ENCODE measurements at places on chromosomes 3 and 15.

DNA sequence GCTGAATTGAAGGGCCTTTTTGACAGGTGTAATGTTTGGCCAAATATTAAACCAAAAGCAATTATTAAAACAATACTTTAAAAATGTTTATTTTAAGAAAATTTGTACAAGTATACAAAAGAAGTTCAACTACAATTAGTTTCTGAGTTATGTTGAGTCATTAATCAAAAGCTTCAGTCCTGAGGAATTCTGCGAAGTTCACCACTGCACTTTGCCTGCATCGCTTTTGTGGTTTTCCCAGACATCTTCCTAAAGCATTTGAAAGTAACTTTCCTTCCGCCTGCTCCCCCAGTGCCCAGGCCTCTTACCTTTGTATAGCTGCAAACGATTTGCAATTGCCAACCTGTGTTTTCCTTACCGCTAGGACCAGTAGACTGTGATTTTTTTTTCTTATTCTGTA, 69.5 kb downstream of the KCNAB1 start:
- no peak for DNase-seq

GRCh38 chr15:80099241-80099640, 39.8 kb downstream of the ZFAND6 start:
- DNase-seq, result no peak

DNA sequence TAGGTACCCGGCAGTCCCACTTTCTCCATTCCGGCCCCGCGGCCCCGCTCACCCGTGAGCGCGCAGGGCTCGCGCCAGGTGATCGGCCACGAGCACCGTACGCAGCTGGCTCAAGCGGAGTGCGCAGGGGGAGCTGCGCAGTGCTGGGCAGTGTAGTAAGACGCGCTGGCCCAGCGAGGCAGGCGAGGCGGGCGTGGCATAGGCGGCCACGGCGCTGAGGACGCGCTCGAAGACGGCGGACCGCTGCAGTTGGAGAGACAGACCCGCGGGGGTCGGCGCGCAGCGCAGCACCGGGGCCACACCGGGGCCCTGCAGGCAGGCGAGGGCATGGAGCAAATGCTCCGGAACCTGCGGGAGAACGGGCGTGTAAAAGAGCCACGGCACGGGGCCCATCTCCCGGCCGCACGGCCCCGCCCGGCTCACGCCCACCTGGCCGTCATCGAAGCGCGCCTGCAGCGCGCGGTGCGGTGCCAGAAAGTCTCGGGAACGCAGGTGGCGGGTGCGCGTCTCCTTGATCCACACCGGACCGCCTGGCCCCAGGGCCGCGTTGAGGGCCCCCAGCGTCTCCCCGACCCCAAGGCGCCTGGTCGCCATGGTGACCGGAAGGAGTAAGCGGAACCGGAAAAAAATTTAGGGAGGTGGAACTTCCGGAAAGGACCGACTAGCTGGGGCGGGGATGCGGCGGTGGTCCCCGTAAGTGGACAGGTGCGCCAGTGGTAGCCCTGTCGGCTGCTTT, at the start of gene DALRD3:
TSS of gene DALRD3 (minus strand) at position 610 of the 736 bp plus-strand sequence. CDS start at position 594, 16 bp downstream.
- no peak for DNase-seq

DNA sequence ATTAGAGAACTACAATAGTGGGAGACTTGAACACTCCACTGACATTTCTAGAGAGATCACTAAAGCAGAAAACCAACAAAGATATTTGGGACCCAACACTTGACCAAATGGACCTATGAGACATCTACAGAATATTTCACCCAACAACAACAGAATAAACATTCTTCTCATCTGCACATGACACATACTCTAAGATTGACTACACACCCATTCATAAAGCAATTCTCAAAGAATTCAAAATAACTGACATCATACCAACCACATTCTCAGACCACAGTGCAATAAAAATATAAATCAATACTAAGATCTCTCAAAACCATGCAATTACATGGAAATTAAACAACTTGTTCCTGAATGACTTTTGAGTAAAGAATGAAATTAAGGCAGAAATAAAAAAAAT, 473.7 kb downstream of the LPP start:
- DNase-seq, result no peak

DNA sequence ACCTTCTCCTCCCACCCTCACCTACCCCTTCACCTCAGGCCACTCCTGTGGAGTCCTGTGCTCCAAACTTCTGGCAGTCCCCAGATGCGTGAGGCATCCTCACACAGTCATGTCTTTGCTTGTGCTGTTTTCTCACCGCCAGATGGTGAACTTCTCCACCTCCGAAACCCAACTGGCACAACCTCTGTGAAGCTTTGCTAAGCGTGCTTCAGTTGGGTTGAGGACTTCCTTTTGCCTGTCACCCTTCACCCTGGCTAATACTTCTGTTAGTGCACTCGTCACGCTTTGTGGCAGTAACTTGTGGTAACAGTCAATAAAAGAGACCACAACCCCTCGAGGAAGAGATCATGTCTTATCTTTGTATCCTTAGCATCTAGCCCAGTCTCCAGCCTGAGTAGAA, 42.0 kb upstream of the SKOR1 start:
- DNase-seq, result no peak

- DNase-seq, result no peak
Measured at GRCh38 chr15:73337187-73337586, 31.6 kb downstream of the HCN4 start.

GRCh38 chr15:73897441-73898261, 24.3 kb downstream of the TBC1D21 start:
- DNase-seq, result no peak
